ENCODE measurements at places on chromosomes 11 and 22.

GRCh38 chr11:126548581-126549550, 193.4 kb downstream of the ST3GAL4 start:
- ATAC-seq = no peak

- no peak for ATAC-seq
Observed at GRCh38 chr11:14304601-14305000, 54.4 kb downstream of the RRAS2 start.

GRCh38 chr11:113141010-113141409, 173.4 kb upstream of the TTC12 start:
- no peak for ATAC-seq

DNA sequence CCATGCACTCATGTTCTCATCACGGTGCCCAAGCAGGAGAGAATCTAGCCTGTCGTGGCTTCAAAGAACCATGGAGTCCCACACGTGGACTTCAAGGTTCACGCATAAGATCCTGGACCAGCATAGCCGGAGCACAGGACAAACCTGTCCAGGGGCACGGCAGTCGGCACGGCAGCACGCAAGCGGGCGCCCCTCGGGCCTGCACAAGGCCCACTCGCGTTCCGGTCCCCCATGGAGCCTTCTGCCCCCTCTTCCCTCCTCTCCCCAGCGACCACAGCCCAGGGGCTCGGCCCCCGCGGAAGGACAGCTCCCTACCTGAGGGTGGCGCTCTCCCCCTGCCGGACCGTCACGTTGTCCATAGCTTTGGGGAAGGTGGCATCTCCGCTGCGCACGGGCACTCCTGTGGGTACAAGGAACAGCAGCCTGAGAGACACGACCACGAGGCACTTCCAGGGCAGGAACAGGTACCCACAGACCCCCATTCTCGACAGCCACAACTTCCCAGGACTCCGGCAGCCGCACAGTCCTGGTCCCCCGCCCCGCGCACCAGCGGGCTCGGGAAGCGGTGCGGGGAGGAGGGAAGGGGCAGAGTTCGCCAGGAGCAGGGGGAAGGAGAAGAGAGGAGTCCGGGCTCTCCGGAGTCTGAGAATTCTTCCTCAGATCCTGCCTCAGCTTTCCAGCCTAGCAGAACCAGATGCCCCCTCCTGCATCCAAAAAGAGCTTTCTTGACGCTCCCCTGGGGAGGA, 589.5 kb downstream of the OPCML start:
- ATAC-seq = no peak

DNA sequence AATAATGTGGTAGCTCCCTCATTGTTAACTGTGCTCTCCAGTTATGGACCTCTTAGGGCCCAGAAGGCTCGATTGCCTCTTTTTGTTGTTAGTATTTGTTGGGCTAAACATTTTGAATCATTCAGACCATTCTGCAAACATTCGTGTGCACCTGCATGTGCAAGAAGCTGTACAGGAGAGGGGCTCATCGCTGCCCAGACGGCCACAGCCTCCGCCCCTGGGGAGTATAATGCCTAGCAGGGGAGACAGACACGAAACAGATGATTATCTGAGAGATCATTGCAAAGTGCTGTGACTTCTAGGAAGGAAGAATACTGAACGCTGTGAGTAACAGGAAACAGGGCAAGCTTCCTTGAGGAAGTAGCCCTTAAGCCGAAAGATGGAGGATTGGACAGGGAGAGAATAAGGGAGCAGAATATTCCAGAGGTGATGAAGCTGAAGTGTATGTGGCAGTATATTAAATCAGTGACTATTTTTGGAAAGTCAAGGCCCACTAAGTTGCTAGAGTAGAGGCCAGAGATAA, 123.3 kb upstream of the RASSF10 start:
- no peak for ATAC-seq

DNA sequence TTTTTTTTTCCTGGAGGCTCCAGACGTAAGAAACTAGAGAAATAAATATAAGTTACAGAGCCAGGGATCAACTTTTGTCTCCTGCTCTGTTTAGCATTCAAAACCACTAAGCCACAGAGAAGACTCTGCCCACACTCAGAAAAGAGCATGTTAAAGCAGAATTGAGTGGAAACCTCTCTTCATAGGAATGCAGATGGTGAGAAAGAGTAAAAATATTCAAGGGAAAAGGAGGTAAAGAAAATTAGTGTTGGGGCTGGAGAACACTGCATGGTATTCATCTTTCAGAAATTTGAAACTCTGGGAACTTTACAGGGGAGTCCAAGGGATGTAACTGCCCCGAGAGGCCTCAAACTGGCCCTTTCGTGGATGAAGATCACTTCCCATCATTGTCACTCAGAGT, 65.1 kb downstream of the CLMP start:
- peak; percentile 29 for ATAC-seq

DNA sequence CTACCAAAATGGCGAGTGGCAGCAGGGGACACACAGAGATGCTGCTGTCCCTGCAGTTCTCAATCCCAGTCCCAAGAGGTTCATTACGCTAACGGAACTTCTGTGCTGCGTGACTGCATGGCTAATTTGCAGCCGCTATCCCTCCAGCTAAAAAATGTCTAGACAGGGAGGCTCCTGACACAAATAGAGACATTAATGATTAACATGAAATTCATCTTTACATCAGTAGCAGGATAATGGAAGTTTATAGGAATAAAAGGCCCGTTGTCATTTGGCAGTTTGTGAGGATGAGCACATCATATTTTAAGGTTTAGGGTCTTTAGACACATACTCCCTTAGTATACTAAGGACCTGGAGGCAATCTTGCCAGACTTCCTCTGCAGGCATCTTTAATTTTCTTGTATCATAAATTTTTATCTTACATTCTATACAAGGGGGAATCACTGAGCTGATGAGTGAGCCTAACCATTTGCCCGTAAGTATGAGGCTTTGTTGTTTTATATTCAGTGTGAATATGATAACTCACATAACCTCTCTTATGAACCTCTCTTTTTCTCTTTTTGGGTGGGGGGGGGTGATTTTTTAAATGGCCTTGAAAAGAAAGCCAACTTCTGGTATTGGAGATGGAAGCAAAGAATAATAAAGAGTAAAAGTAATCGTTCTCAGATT, 99.8 kb upstream of the OR9G4 start:
- ATAC-seq = no peak

DNA sequence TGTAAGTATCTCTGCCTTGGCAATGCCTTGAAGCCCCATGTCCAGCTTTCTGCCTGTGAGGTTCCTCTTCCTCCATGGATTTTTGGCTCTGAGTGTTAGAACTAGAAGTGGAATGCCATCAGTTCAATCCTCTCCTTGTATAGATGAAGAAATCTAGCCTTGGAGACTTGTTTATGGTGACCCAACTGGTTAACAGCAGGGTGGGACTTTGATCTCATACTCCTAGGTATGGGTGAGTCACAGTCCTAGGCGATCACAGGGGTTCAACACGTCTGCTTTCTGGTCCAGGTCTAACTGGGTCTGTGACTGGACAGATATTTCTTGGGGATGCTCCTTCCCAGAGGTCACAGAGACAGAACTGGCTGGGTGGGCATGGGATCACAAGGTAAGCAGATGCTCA, 9.2 kb upstream of the MTFP1 start:
- ATAC-seq = no peak

GRCh38 chr11:75152090-75152489, 1.2 kb downstream of the SLCO2B1 start:
- ATAC-seq = no peak

GRCh38 chr11:10042699-10043098, 251.3 kb downstream of the SBF2 start:
- ATAC-seq = no peak

GRCh38 chr11:57885298-57886050, 123.9 kb downstream of the CTNND1 start:
- no peak for ATAC-seq

DNA sequence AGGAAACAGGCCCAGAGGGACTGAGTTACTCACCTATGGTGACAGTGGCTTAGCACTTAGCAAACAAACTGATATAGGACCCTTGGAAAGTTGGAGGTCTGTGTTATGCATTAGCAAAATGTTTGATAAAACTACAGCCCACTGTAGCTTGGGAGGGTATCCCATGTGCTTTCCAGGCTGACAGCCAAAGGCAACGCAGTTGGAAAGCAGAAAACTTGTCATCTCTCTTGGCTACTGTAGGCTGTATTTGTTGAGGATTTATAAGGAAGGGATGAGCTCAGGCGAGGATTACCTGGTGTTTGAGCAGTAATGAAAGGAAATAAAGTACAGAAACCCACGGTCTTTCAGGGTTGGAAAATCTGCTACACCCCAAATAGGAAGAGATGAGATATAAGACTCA, 23.8 kb downstream of the SDHAF2 start:
- no peak for ATAC-seq

DNA sequence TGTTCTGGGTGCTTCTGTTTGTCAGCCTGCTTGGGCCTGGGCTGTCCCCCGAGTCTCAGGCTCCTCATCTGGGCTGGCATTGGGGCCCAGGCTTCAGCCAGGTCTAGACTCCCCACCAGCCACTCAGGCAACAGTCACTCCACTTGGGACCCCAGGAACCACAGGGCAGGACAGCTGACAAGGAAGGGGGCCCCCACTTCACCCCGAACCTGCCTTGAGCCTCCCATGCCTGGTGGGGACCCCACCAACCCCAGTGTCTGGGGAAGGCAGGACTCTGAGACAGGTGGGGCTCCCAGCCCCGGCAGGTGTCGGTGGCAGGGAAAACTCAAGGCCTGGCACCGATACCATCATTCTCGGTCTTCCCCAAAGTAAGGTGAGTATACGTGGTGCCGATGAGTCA, 11.7 kb upstream of the LTO1 start:
- no peak for ATAC-seq

DNA sequence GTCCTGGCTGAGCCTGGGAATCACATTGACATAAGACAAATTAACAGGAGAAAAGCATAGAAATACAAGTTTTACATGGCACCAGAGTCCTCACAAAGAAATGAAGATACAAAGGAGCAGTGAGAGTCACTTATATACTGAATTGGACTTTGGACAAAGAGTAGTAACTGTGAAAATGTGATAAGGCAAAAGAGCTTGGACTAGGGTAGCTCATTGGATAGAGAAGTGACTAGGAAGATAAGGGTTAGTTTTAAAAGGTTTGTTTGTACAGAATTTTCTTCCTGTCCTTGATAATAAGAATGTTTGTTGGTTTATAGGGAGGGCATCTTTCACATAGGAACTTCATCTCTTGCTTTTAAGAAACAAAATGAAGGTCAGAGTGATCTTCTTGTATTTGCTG, 17.9 kb upstream of the NUCB2 start:
- ATAC-seq = no peak

GRCh38 chr22:30882974-30883533, 85.5 kb downstream of the MORC2 start:
- no peak for ATAC-seq

GRCh38 chr11:76448506-76448905, 3.7 kb downstream of the EMSY start:
- no peak for ATAC-seq

- ATAC-seq = peak; percentile 69
Observed at GRCh38 chr11:59801981-59802638, 8.5 kb downstream of the MRPL16 start.

- ATAC-seq = no peak
Observed at GRCh38 chr11:71391796-71392195, 56.4 kb downstream of the DHCR7 start.

- ATAC-seq = no peak
Observed at GRCh38 chr11:70915158-70915985, 337.0 kb downstream of the SHANK2 start.

DNA sequence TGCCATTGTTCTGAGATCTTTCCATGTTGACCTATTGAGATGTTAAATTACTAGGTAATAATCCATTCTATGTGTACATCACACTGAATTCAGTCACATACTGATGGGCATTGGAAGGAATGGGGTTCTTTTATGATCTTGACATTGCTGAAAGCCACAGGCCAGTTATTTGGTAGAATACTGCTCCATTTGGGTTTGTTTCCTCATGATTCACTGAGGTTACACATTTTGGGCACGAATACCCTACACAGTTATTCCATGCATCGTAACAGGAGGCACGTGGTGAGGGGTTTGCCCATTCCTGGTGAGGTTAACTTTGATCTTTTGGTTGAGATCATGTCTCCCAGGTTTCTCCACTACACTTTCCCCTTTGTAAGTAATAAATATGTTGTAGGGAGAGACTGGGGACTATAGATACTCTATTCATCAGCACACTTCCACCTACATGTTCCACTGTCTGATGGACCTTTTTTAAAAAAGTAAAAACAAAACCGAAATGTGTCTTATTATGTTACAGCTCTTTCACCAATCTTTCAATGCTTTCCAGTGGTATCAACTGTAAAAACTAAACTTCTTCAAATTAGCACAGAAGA, 12.0 kb upstream of the FOLR1 start:
- no peak for ATAC-seq

DNA sequence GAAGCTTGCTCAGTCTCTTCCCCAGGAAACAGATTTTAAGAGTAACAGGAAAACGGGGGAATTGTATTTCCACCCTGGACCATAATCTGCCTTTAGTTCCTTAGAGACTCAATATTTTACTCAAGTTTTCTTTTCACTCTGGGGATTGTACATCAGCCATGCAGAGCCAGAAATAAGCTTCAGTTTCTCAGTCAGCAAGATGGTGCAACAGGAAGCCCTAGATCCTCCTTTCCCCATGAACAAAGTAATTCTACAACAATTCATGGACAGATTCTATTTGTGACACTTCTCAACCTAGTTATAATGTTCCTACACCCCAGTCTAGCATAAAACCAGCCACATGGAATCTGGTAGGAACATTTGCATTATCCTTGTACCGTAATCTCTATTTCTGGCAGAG, 24.7 kb downstream of the OR8B2 start:
- no peak for ATAC-seq

DNA sequence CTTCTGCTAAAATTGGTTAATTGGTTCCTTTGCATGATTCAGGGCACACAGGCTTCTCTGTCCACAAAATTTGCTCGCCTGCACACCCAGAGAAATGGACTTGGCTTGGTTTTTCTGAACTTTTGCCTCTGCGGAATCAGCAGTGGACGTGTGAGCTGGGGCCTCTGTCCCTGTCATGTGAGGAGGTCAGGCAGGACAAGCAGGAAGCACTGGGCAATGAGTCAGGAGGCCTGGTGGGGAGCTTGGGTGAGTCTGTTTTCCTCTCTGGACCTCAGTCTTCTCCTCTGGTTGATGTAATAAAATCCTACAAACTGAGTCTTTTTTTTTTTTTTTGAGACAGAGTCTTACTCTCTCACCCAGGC, 10.4 kb upstream of the CELSR1 start:
- ATAC-seq = peak; percentile 75

GRCh38 chr11:47982616-47983015, 2.3 kb downstream of the PTPRJ start:
- ATAC-seq = no peak

DNA sequence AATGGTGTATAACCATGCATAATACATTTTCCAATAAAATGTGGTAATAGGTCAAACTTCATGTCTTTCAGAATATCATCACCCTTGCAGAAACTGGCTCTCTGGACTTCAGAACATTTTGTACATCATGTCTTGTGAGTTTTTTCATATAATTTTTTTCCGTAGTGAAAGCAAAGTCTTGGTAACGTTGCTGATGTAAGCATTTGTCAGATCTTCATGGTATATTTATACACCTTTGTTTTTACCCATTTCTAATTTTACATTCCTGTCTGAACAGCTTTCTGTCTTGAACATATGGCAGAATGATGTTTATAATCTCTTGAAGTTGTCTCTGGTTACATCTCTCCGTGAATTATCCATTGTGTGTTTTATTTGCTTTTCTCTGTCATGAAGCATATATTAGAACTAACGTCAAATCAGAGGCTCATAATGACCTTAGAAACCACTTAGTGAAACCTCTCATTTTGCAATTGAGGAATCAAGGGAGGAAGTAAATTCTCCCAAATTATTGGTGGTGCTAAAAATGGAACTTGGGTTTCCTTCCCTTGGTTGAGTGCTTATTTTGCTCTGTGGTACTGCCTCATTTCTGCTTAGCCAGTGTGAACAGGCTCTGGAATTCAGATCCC, 37.4 kb downstream of the CSRP3 start:
- ATAC-seq = no peak
